ENCODE measurements at places on chromosomes 3 and 15.
A peak's percentile ranks its signal among the peaks of the same experiment; 100 is the strongest.

DNA sequence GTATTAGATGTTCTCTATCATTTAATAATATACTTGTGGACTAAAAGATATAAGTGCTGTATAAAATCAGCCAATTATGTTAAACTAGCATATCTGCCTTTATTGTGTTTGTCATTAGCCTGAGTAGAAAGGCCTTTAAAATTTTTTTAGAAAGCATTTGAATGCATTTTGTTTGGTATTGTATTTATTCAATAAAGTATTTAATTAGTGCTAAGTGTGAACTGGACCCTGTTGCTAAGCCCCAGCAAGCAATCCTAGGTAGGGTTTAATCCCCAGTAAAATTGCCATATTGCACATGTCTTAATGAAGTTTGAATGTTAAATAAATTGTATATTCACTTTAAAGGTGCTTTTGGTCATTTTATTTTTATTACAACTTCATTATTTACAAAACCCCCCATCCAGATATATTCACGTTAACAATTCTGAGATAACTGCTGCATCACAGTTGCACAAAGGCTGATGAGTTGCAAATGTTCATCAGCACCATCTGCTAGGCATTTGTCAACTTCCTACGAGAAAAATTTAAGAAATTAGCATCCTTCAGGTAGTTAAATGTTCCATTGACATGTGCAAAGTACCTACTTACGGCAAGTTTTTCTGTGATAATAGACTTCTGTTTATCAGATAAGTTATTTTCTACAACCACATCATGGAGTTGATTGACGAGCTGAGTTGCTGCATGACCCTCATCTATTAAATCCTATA lies 6.3 kb downstream of the EIF4A2 start:
- DNase-seq = no peak

DNA sequence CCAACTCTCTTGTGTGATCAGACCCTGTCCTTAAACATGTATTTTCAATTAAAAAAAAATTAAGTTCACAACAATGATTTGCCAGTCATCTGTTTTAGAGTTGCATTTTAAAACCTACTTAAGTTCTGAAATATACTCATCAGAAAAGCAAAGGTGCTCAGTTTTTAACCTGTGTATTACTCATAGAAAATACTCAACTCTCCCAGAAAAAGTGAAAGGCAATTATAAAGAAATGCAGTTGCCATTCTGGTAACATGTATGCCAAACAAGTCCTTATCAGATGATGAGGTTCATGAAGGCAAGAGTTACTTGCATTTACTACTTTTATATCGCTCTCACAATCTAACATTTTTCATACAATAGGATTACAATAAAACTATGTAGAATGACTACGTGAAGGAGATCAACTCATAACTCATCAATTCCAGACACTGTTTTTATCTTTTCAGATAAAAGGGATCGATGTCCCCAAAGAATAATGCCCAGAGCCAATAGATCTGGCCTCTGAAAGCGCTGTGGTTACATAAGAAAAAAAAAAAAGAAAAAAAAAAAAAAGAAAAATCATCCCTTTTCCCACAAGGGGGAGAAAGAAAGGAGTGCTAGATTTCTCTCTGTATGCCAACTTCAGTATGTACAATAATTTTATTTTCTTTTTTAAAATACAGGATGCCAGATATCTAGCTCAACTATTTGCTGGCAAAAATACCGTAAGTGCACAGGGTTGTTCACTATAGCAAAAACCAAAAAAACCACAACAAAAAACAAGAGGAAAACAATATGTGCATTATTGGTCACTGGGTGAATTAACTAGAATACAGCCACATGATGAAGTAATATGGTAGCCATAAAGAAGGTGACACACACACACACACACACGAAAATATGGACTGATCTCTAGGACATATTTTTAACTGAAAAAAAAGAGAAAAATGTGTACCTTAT lies 137.4 kb downstream of the NR1I2 start:
- DNase-seq = no peak

GRCh38 chr3:99777210-99777549 lies 40.5 kb upstream of the CMSS1 start:
- DNase-seq = no peak

- DNase-seq = no peak
These were observed 212.6 kb upstream of the SEMA6D start for GRCh38 chr15:47504624-47505256.

GRCh38 chr3:4052706-4053105 lies 250.5 kb upstream of the SETMAR start:
- DNase-seq = no peak

- DNase-seq = peak; percentile 47
These were observed at the start of gene BDH1 for GRCh38 chr3:197555281-197556261. Gene BDH1 (minus strand): TSS chr3:197555968. CDS start chr3:197546443, 9,525 bp downstream.

GRCh38 chr3:190346541-190346940 lies 24.3 kb upstream of the CLDN1 start:
- no peak for DNase-seq

DNA sequence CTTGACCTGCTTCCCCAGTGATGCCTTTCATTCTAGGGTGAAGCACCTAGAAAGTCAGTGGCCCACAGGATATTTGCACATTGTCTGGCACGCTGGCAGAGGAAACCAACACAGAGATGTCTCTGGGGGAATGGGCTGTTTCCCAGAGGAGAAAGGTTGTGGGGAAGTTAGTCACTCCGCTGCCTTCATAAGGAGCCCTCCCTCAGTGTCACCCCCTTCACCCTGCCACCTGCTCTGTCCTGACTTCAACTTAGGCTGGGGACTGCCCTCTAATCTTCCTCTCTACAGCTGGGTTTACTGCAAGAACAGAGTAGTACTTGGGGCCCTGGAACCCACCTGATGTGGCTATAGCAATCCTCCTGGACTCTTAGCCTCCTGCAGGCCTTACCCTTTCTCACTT lies 5.7 kb downstream of the KLHDC8B start:
- no peak for DNase-seq

- no peak for DNase-seq
These were observed 429.4 kb downstream of the EDEM1 start for GRCh38 chr3:5616873-5617272.

GRCh38 chr3:50171540-50172301 lies 16.6 kb downstream of the SEMA3F start:
- no peak for DNase-seq

DNA sequence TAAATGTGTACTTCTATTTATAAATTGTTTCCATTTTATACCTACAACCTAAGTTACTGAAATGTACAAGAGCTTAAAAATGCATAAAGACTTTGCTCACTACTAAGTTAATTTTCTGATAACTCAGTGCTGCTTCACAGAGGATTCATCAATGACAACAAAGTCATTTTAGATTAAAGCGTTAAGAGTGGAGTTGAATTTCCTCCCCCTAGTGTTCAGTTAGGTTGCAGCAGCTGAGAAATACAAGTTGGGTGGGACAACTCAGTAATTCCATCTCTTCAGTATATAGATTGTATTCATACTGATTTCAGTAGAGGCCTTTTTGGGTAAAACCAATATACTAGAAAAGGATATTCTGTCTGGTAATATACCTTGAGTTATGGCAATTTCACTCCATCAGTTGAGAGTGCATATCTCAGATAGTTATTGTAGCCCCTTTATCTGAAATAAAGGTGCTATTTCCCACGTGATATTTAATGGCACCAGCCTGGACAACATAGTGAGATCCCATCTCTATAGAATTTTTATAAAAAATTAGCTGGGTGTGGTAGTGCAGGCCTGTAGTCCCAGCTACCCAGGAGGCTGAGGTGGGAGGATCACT lies 6.9 kb upstream of the RPL35A start:
- no peak for DNase-seq

DNA sequence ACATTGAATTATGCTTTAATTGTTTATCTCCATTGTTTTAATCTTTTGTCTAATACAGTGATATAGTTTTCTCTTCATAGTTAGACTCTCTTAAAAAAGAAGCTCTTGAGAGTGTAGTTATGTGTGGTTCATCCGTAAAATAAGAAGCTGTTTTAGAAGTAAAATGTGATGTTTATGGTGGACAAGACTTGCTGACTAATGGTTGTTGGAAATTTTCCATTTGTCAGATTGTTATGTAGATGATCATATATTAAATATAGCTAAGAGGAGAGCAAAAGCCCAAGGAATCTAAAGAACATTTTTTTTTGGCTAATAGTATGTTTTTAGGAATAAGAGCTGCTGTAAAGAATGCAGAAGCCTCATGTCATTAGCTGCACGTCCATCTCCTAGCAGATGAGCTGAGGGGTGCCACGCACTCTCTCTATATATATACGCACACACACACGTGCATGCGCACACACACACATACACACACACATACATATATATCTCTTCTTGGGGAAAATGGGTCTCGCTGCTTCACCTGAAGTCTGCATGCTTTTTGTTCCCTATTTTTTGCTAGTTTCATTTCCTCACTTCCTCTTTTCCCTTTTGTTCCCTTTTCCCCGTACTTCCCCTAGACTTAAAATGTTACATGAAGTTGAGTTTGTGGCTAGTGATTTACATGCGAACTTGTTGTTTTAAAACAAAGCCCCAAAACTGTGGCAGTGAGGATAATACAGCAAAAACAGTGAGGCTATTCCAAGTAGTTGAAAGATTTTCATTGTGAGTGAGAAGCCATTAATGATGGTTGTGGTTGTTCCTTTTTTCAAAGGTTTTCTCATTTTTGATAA lies 107.8 kb downstream of the MBNL1 start:
- DNase-seq = no peak

DNA sequence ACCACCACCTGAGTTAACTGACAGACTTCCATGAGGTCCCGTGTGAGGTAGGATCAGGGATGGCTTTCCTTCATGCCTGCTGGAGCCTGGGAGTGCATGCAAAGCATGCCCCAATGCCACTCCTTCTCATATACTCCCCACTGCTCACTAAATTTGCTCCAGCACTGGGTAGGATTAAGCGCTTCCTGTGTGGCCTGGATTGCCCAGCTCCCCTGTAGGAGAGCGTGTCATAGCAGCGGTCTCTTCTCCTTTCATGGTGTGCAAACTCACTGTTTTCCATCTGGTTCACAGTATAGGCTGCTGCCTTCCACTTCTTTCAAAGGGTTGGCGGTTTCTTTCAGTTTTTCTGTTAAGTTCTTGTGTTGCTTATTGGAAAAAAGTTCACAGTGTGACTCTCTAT lies 34.1 kb upstream of the ABI3BP start:
- DNase-seq = no peak

GRCh38 chr15:83283813-83284558 lies 478 bp downstream of the BNC1 start:
- no peak for DNase-seq

DNA sequence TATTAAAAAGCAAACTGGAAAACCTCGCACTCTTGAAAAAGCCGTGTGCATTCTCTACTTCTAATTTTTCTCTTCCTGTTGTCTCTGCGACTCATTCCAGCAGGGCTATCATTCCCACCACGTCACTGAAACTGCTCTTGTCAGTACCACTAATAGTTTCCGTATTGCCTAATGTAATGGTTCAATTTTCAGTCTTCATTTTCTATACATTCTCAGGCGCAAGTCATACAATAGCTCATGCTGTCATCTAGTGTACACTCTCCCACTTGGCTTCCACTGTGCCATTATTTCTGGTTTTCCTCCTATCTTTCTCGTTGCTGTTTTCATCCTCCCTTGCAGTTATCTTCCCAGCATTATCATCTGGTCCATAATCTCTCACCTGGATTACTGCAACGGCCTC lies 160.2 kb downstream of the SPATA16 start:
- DNase-seq = no peak

DNA sequence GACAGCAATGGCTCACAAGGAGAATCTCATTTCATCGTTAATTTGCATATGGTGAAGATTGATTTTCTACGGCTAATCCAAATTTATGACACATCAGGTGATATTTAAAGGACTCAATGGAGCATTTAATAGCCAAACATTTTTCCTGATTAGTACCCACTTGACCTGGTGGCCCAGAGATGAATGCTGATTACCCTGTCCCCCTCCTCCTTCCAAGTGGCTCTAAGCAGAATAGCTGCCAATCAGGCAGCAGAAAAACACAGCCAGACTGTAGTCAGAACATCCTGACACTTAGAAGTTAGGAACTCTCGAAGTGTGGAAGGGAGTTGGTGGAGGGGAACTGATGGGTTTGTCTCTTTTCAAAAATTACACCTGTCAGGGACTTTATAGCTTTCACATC lies 302.5 kb downstream of the ZNF621 start:
- no peak for DNase-seq

DNA sequence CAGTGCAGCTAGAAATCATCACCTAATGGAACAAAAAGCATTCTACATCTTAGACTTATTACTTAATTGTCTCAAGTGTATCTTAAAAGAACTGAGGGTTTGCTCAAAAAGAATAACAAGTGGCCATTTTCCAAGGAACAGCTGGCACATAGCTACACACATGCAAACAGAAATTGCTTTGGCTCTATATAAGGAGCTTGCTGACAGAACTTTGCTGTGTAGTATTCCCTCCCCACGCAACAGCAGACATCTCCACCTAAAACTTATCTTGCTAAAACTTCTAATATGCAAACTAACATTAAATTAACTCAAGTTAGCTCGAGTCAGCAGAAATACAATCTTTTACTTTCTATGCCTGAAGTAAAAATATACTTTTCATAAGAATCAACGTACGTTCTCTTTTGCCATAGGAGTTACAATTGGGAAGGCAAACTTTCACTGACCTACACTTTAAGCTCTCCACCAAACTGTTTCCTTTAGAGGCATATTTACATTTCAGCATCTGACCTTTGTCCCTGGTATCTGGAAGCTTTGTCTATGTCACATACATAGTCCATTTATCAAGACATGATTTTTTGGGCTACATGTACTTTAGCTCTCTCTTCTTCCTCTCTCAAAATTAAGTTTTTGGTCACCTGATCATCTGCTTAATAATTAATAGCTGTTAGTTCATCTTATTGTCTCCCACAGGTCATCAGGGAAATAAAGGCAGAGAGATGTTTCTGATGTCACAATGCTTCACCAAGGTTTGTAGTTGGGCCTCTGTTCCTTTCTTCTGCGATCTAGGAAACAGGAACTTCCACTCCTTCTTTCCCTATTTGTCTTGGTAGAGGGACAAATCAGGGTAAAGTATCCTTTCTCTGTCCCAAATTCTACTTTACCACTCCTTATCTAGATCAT lies 163.4 kb upstream of the AGTR1 start:
- no peak for DNase-seq

GRCh38 chr3:112769286-112769978 lies 77.2 kb downstream of the CD200R1L start:
- no peak for DNase-seq

Measured in activated T-helper 1 cell treated with anti-CD3 and anti-CD28 coated beads, Interleukin-2, amount 50 U/mL, for 16 hours (primary cell).